ENCODE measurements at places on chromosomes 3 and 15.

DNA sequence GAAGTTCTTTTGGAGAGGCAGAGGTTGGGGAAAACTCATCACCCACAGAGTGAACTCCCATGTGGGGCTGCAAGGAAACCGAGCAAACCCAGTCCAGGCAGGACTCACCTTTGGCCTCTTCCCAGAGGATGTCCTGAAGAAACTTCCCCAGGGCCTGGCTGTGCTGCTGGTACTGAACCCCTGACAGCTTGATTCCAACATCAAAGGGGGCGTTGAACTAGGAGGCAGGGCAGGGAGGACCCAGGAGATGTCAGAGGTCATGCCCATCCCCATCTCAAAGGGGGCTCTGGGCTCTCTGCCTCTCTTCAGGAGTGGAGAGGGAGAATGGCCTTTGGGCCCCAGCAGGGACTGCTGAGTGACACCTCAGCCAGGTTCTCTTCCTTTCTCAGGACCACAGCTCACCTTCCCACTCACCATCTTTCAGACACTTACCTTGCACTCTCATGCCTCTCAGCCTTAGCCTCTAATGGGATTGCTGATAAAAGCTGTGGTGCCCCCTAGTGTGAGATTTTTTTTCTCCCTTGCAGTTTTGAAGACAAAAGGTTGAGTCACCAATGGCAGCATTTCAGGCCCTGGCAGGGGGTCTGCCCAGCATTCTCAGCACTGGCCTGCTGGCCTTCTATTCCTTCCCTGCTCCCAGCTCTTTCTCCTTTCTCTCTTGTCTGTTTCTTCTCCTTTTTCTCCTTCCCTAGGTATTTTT lies 6.0 kb downstream of the GHRL start:
- DNase-seq = no peak

- DNase-seq = no peak
Measured at GRCh38 chr15:61736790-61737189, 323.5 kb downstream of the VPS13C start.

DNA sequence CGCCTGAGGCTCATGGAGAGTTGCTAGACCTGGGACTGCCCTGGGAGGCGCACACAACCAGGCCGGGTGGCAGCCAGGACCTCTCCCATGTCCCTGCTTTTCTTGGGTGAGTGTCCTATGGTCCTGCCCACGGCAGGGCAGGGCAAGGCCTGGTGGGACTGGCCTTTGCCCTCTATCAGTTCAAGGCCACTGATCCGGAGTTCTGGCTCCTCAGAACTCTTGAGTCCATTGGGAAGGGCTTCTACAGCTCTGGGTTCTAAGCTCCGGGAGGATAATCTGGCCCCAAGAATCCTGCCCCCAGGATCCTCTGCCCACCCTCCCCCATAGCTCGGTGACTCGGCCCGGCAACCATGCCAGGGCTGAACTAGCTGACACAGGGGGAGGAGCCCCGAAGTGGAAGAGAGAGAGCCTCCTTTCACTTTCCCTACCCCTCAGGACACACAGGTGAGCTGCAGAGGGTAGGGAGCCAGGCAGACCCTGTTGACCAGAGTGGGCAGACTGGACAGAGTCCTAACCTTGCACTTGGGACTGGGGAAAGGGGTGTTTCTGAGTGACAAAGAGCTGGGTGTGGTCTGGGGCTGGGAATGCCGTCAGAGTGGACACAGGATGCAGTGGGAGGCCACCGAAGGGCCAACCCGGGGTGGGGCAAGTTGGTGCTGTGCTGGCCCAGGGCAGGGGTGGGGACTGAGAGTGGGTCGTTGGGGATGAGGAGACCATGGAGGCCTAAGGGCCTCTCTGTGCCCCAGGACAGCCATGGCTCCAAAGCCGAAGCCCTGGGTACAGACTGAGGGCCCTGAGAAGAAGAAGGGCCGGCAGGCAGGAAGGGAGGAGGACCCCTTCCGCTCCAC lies 664 bp downstream of the PARP3 start:
- DNase-seq = no peak

GRCh38 chr3:196288141-196288460 lies 575 bp upstream of the PCYT1A start:
- DNase-seq = peak; percentile 23

- DNase-seq = no peak
Measured at GRCh38 chr3:149462581-149463011, 11.9 kb upstream of the TM4SF4 start.

GRCh38 chr3:159775372-159775961 lies 213.2 kb upstream of the IL12A start:
- peak; percentile 68 for DNase-seq

DNA sequence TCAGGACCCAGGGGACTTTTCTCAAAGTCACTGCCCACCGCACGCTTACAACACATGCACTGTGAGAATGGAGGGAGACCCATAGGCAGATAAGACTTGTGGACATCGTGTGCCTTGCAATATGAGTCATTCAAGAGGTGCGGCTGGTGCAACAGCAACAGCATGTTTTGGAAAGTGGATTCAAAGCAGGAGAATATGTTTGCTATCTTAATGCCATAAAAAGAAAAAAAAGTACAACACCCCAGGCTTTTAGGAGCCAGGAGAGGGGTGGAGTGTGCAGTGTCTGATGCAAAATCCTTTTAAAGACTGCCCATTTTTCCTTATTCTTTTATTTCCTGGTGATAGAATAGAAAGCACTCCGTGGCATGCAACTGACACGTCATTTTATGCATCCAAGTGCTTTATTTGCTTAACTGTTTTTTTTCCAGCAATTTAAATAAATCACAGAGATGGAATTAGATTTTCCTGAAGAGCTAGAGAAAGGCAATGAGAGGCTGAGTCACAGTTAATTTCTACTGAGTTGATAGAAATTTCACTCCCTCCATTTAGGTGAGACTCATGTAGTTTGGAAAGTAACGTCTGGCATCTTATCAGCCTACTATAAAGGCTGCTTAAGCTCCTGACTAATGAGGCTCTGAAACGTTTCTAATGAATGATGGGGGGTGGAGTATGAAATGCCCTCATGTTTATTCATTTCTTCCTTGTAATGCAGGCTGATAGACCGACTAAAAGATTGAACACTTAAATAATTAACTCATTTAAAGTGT lies 96.4 kb downstream of the NSUN3 start:
- DNase-seq = no peak

DNA sequence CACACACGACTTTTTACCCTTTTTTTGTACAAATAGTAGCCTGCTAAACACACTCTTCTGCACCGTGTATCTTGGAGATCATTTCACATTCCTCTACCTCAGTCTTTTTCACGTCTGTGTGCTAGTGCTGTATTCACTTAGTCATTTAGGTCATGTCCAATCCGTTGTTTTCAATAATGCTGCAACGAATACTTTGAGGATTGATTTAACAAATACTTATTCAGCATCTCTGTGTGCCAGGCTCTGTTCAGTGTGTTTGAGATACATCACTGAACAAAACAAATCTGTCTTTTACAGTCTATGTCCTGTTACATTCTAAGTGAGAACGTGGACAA lies 882 bp downstream of the JMJD7 start:
- DNase-seq = no peak

DNA sequence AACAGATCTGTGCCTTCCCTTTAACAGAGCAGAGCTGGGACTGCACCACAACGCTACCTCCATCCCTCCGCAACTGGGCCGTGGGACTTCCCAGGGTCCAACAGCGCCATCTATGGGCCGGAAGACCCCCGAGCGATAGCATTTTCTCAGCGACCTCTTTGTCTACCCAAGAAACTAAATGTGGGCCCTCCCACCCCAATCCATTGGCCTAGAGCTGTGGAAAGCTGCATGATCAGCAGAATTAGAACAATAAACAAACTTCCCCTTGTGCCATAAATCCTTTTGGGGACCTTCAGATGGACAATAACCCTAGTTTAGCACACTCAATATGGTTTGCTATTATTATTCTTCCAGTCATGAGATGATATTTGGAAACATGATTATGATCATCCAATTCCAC lies 74.8 kb upstream of the NTRK3 start:
- DNase-seq = no peak

DNA sequence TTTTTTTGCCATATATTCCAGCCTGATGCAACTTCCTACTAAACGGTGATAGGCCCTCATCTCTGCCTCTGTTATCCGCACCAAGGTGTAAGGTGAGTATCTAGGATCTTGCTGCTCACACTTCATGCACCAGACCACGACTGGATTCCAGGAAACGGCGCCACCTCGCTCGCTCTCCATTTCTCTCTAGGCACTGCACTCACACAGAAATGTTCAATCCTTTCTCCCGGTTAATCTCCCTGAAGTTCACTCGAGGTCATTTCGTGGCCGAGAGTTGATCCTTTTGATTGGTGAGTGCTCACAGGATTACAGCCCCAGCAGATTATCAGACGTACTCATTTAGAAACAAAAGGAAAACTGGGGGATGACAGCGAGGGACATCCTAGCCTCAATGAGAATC lies 28.1 kb downstream of the MCF2L2 start:
- DNase-seq = no peak

DNA sequence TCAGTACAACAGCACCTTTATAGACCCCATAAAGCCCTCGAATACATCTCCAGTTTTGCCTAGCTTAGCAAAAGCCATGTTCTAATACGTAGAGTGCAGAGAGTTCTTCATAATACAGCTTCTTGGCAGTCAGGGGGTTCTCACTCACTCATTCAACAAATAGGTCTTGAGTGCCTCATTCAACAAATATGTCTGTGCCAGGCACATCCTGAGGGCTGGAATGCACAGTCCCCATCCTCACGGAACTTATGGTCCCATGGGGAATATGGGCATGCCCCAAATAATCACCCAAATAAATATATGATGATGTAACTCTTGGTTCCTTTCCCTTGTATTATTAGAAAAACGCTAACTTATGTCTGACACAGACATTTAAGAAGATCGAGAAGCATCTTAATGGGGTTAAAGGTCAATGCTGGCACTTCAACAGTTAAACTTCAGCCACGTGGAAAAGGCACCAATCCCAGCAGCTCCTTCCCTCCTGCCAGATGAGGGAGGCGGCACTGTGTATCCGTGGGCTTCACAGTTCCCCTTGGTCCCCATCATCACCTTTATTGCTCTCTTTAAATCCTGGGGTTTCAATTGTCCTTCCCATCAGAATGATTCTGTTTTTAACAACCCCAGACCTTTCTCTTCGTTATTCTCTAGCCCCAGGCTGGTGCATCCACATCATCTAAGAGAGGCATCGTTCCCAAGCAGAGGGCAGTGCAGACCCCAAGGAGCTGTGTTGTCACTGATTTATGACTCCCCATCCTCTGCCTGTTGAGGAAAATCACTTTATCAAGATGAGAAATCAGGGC lies 18.9 kb upstream of the SEMA5B start:
- DNase-seq = no peak

GRCh38 chr3:67324554-67324953 lies 326.4 kb downstream of the KBTBD8 start:
- DNase-seq = no peak

DNA sequence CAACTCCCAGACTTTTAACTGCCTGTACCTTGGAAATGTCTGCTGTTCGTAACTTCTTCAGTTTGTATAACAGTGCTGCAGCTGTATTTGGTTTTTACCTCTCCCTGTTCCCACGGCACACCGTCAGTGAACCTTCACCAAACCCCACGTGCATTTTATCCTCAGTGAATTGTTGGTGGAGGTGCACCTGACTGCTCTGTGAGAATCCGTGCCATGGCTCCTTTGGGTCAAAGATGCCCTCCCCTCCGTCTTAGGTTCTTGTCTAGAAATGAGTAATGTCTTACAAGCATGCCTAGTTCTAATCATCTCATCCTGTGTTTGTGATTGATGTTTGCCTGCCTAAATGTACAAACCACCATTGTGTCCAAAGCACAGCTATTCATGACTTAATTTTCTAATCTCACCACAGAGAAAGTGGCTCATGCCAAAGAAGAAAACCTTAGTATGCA lies 28.2 kb downstream of the TPM1 start:
- DNase-seq = no peak

- DNase-seq = no peak
Measured at GRCh38 chr3:7397097-7397496, 536.2 kb downstream of the GRM7 start.

DNA sequence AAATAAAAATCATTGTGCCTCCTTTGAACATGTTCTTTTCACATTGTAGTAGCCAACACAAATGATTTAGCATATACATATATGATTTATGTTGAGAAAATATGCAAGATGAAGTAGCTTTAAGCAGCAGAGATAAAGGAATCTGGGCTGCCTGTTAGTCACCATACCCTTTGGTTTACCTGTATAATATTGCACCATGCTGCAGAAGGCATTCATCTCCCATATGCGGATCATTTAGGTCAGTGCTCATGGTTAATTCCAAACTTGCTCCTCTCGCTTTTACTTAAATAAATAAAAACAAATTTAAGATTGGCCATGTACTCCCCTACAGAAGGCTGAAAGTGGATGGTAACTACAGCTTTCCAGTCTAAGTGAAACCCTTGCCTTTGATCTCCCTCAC lies 86.7 kb upstream of the TBL1XR1 start:
- DNase-seq = no peak

- DNase-seq = no peak
Measured at GRCh38 chr3:183878071-183878470, 6.6 kb downstream of the PARL start.

GRCh38 chr3:64167868-64168267 lies 57.4 kb downstream of the PRICKLE2 start:
- no peak for DNase-seq

DNA sequence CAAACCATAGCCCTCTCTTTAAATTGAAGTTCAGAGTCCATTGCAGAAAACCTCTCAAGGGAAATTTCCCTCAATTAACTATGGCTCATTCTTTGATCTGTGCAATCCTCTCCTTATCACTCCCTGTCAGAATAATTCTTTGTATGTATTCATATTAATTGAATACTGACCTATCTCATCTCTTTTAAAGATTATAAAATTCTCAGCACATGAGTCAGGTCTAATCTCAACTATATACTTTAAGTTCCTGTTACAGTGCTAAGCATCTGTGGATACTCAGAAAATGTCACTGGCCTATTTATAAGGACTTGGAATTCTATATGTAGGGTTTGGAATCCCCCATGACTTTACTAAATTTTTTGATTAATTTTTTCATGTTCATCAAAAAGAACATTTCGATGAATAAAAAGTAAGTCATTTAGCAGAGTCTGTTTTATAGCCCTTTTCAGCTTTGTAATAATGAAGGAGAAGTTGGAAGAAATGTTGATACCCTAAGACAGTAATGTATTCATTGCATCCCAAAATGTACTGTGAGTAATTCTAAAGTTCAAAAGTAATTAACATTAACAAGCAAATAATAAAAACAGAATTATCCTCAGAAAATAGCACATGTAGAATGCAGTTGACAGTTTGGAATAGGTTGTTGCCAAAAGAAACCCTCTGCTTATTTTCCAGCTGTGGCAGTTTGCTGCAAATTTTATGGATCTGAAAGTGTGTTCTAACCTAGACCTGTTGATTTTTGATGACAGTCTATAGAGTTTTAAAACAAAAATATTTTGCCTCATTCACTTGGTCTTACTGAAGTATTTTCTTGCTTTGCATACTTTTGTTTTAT lies 503.4 kb upstream of the CBLB start:
- no peak for DNase-seq

DNA sequence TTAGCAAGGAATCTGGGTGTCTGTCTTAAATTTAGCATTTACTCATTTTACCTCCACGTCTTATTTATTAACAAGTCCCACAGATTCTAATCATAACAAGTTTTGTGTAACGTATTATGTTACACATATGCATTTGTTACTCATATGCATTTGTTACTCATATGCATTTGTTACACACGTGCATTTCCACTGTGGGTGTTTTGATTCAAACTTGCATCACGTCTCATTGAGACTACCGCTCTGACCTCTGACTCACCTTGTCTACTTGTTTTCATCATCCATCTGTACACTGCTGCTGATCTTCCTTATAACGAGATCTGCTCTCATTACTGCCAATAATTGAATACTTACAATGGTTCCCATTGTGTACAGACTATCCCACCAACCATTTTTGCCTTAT lies 1141.4 kb downstream of the TBL1XR1 start:
- no peak for DNase-seq
